Fibroblast of skin of right quadriceps (primary cell): ENCODE measurements at places on chromosomes 13 and 19.

GRCh38 chr13:49587311-49587847, 2.0 kb upstream of the RCBTB1 start:
- peak; percentile 17 for DNase-seq

DNA sequence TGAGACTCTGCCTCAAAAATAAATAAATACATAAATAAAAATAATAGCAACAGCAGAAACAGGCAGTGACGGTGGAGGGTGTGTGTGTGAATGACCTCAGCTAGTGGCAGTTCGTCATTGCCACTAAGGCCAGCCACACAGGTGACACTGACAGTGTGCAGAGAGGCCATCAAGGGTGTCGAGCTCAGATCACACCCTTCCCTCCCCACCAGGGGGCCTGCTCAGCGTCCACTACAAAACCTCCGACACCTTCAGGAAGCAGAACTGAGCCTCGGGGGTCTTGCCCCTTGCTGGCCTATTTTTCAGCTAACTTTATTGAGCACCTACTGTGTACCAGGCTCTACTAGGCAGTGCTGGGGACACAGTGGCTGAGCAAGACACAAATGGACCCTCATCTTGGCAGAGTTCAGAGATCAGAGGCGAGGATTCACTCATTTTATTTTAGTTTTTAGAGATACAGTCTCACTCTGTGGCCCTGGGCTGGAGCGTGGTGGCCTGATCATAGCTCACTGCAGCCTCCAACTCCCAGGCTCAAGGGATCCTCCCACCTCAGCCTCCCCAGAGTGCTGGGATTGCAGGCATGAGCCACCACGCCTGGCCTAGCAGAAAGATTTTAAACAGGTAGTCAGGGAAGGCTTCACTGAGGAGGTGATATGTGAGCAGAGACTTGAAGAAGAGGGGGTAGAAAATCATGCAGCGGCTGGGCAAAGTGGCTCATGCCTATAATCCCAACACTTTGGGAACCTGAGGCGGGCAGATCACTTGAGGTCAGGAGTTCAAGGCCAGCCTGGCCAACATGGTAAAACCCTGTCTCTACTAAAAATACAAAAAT, 30.3 kb upstream of the SEMA6B start:
- DNase-seq: no peak

- no peak for DNase-seq
Measured at GRCh38 chr19:38736036-38736412, 8.2 kb downstream of the CAPN12 start.

- DNase-seq: peak; percentile 84
Measured at GRCh38 chr13:45219938-45220375, 19.1 kb upstream of the KCTD4 start.

GRCh38 chr19:17390665-17391370, 3.2 kb downstream of the CCDC194 start:
- peak; percentile 89 for DNase-seq
